NCI-H1417 (cell line): ENCODE measurements at places on chromosomes 1 and 21.

GRCh38 chr1:28163496-28164161, 12.9 kb downstream of the PTAFR start:
- no peak for DNase-seq

GRCh38 chr21:46100426-46100825, 2.5 kb downstream of the COL6A2 start:
- no peak for DNase-seq

GRCh38 chr1:186662752-186663151, 17.5 kb downstream of the PTGS2 start:
- no peak for DNase-seq

GRCh38 chr1:65765631-65766030, 27.1 kb upstream of the PDE4B start:
- DNase-seq = no peak

- DNase-seq = no peak
These were observed 16.7 kb upstream of the ATP1B1 start for GRCh38 chr1:169089776-169090175.

GRCh38 chr1:22729912-22730311, 19.3 kb downstream of the EPHB2 start:
- DNase-seq = peak; percentile 67

DNA sequence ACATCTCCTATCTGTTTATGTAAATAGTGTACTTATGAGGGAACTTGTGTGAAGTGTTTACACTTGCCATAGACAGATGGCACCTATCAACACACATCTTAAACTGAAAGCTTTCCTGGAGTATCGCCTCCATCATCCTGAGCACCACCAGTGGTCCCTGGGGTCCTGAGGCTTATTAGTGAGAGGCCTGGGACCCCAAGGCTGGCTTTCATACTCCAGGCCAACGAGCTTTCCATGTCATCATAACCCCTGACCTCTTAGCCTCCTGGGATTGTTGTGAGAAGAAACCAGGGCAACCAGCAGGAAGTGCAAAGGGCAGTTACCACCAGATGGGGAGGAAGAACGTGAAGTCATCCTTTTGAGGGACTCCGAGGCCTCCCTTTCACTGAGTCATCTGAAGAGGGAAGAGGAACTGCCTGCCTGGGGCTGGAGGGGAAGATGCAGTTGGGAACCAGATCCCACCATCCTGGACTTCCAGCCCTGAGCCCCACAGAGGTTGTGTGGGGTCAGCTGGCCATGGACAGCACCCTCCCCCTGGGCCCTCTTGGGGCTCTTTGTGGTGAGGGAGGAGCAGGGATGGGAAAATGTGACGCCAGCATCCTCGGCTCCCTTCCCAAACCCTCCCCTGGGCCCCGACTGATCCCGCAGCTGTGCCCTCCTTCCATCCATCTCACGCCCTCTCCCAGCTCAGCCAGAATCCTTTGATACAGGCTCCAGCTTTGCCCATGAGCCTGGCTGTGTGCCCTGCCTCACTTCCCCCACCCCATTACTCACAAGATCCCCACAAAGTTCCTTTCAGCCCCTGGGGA, 5.8 kb downstream of the INKA2 start:
- no peak for DNase-seq

DNA sequence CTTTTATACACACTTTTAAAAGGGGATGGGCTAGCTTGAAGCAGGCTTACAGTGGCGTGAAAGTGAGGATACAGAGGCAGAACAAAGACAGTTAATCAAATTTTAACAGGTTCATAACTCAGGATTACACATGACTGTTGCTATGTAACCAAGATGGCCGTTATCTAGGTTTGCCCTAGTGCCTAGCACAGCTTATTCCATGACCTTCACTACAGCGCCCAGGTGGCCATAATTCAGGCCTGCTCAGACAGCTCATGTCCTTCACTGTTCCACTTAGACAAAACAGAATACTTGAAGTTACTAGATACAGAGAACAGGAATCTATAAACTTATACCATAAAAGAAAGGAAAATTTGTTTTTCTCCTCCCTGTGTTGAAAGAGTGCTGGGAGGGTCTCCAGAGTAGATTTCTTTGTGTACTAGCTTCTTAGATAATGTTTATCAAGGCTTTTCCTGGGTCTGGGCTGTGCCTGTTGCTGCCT, 6.2 kb upstream of the SPRR2F start:
- peak; percentile 80 for DNase-seq

- DNase-seq = peak; percentile 9
These were observed 22.7 kb upstream of the ARF1 start for GRCh38 chr1:228059634-228060457.
